Natural killer cell treated with Interleukin-12 subunit alpha and Interleukin-12 subunit beta and Interleukin-15 and Interleukin-18, amount 100 ng/mL, for 72 hours (primary cell): ENCODE measurements at places on chromosomes 7 and 10. TPM values are rescaled to one million over a fixed set of nuclear protein-coding genes. Genes with fewer than 3 reads are reported as not detected.

DNA sequence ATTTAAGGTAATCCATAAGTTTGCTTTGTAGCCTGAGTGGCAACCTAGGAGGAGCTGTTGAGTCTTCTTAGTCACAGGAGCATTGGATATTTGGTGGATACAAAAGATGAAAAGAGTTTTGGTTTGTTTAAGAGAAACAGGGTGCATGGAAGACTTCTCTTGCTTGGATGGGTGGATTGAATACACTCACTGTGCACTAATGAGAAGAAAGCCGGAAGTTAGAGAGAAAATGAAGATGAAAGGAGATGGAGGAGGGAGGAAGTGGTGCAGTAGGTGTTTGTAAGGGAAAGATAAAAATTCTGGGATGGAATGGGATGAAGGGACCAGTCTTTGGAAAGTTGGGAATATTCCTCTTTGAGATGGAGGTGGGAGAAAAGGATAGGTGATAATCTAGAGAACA lies 7.7 kb downstream of the MDFIC start:
- DNase-seq = no peak

DNA sequence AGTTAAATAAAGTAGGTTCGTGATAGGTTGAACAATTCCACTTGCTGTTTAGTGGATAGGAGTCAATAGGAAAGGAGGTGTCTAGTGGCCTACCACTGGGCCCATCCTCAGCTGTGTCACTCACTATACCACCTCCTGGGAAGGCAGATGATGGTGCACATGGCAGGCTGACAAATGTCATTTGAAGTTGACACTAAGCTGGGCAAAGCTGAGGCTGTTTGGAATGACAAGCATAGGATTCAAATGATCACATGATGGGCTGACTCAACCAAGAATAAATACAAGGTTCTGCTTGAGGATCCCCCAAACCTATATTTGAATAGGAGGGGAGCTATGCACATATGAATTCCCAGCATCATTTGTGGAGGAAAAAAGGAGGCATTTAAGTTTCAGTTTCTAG lies 489.8 kb downstream of the RPS24 start:
- no peak for DNase-seq

DNA sequence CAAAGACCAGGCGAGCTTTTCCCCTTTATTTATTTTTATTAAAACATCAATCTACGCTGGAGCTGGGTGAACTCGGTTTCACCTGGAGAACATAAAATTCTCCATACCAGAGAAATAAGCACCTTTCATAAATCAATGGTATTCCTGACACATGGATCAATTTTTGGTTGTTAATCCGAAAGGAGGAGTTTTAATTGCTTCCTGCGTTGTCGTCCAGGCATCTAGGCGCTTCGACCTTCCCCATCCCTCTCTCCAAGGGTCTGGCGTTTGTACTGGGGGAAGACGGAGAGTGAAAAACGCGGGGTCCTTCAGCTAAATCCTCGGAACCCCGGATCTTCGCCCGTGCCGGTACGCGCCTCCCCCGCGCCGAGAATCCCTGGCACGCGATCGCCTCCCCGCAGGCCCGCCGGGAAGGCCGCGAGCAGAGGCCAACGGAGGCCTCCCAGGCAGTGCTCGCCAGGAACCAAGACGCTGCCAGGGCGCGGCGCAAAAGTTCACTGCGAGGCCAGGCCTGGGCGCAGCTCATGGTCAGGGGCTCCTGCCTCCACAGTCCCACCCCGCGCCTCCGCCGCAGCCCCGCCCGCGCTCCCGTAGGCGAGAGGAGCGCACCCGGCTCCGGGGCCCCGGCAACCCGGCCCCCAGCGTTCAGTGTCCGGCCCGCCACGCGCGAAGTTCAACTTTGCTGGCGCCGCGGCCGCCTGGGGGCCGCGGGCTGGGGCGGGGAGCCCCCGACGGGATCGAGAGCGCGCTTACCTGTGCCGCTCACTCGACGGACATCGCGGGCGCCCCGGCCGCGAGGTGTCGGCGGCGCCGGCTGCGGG lies 8.3 kb upstream of the EBF3 start:
- no peak for DNase-seq

DNA sequence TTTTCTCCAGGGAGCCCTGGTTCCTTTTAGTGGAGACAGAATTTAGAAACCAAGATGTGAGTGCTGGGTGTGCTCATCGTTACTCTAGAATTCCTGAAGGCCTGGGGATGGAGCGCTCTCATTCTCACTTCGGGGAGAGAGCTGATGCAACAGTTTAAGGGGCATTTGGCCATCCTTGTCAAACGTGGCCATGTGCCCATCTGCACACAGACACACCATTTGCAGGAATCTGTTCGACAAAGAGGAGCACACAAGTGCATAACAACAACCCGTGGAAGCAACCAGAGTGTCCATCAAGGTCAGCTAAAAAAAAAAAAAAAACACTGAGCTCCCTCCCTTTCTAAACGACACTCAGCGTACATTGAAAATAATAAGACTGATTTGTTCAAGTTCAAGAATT lies 23.0 kb upstream of the RET start:
- peak; percentile 13 for DNase-seq

GRCh38 chr10:49633327-49634068 lies 19.7 kb downstream of the CHAT start:
- DNase-seq = peak; percentile 44

- no peak for DNase-seq
These were observed 32.6 kb downstream of the LRRTM3 start for GRCh38 chr10:66958466-66958865.

OPN1SW gene
- total RNA-seq = not detected

GRCh38 chr7:95330204-95330960 lies 6.0 kb upstream of the PON1 start:
- no peak for DNase-seq

DNA sequence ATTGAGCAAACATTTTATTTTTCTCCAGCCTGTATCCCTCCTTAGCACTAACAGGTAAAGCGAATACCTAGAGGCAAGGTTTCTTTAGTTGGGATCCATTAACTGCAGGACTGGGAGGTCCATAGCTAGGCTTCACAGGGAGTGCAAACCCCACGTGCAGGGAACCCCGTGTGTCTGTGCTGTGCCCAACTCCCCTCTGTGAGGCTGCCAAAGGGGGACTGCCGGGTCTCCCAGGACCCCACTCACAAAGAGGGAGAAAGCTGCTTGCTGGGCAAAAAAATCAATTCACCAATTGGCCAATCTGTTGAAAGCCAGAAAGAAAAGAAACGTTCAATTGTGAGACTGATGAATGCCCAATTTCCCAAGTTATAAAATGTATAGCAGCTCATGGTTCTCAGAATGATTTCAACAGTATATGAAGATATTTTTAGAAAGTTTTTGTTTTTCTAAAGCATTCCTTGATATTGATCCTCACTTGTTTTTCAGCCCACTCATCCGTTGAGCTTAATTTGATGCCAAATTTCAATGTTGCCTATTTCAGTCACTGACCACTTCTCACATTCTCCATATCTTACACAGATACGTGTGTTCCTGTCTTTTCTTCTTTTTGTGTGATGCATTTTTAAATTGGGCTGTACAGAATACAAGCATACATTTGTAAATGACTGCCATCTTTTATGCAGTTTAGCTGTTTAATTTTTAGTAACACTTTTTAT lies 202.7 kb upstream of the PRSS58 start:
- no peak for DNase-seq

HOXA11 gene
- total RNA-seq = 0.76 TPM

DNA sequence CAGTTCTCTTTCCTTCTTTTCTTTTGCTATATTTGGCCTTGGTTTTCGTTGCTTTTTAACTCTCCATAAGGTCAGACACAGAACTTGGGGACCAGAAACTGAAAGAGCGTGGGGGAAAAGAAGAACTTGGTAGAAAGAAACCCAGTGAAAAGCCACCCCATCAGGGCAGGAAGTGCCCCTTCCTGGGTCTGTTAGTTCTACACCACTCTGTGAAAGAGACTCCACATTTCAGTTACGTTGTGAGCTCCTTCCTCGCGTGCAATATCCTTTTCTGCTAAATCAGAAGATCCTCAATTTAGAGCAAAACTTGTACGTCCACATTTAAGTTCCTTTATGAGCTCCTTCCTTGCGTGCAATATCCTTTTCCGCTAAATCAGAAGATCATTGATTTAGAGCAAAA lies 220.6 kb upstream of the FOXK1 start:
- DNase-seq = no peak

DNA sequence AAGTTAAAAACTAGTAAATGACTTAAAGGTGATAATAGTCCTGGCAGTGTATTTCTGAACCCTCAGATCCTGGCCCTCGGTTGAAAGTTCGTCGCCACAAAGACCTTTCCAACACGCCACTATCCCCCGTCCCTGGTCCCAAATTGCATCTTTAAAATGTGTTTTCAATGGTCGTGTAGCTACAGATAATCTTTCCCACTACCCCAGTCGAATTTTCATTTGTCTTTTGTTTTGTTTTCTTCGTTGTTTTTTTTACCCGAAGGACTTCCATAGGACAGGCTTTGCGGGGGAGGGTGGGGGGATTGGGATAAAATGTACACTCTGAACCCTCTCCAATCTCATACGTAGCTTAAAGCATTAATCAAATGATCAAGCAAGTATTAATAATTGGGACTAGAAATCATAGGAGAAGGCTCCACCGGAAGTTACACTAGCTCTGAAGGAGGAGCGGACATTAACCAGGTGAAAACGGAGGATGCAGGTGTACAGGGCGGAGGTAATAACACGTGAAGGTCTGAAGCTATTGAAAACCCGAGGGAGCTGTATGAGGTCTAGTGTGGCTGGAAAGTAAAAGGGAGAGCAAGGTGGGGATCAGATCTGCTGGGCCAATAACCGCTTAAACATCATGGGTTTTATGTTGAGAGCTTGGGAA lies 32.8 kb upstream of the PHF14 start:
- no peak for DNase-seq

DNA sequence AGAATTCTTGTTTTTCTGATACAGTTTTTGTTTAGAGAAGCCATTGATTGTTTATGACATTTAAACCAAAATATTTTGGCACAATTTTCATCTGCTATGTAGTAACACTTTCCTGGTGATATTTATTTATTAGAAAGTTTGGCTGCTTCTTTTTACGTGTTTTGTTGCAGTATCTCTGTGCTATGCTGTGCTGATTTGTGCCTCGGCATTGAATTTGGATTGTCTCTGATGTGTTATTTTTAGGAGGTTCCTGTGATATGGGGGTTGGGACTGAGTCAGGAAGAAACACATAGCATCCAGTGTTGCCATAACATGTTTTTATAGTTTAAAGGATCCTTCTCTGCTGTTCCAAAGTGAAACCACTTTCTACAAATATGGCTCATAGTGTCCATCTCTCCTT lies 1197.7 kb upstream of the LRRN3 start:
- DNase-seq = no peak

EBLN1 gene
- not detected for total RNA-seq

DNA sequence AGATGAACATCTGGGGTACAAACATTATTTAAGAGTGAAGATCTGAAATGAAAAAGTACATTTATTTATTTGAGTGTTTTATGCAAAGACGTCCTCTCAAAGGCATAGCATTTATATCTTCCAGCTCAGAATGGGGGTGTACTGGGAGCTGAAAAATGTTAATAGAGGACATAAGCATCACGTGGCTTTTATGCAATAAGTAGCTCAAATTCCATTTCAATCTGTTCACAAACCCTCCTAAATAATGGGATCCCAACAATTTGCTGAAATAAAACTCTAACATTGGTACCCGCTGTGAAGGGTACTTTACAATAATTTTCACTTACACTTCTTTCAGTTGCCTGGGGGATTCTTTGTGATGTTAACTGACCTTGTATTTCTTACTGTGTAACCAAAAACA lies 172.0 kb downstream of the TAX1BP1 start:
- DNase-seq = no peak

CCL24 gene
- total RNA-seq = 0.90 TPM

DNA sequence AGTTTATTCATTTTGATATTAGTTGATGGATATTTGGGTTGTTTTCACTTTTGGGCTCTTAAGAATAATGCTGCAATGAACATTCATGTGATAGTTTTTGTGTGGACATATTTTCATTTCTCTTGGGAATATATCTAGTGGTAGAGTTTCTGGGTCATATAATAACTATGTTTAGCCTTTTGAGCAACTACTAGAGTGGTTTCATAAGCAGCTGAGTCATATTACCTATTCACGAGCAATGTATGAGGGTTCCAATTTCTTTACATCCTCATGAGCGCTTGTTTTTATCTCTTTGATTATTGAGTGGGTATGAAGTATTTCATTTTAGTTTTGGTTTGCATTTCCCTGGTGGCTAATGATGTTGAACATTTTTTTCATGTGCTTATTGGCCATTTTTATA lies 182.6 kb downstream of the PON1 start:
- no peak for DNase-seq

DNA sequence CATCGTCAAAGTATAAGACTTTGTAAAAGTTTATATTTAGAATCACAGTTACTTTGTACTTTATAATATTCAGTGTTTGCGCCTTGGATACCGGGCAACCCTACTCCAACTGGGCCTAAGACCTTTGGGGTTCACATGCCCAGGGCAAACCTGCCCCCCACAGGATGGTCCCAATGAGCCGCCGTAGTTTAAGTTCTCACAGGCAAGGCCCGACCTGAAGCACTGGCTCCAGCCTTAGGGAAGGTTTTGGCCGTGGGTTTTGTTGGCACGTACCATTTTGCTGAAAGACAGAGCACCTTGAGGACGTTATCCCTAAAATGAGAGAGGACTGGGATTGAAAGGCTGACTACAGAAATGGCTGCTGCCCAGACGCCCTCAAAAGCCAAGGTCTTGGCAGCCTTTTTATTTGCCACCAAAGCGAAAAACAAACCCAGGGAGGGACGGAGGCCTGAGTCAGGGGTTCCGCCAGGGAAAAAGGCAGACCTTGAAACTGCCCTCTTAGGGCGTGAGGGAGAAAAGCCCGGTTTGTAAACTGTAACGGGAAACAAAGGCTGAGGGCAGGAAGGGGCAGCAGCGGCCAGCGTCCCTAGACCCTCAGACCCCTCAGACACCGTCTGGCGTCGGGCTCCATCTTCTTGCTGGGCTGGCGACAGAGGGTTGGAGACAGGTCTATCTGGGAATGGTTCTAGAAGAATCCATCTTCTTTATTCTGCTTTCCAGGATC lies at the start of gene CCDC172:
CCDC172 (plus strand) TSS at position 222 of the 724 bp plus-strand sequence. CDS start 564 bp downstream, outside the sequence.
- DNase-seq = no peak

DNA sequence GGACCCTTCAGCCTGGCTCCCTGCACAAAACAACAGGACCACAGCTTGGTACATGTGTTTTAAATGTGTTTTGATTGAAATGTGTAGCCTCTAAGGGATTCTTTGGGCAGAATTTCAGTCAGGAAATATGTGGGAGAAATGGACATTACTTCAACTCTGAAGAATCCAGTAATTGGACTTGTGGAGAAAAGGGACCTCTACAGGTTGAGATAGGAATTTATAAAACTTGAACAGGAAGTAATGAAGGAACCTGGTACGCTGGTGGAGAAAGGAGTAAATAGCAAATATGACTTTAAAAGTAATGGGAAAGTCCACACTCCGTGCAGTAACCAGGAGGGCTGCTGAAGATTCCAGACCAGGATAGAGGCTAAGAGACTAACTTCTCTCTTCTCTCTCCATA lies 220.5 kb downstream of the LHFPL3 start:
- no peak for DNase-seq

GSTO2 gene
- 0.93 TPM for total RNA-seq

GDF2 gene
- not detected for total RNA-seq

SPDYE16 gene
- total RNA-seq = 0.76 TPM

NUTM2E gene
- not detected for total RNA-seq

PTPRE gene
- total RNA-seq = 65.1 TPM
